SJSA1 (cell line): ENCODE measurements at places on chromosomes 2 and 18.

GRCh38 chr2:134677856-134678756 lies 40.7 kb downstream of the TMEM163 start:
- no peak for DNase-seq

- DNase-seq = no peak
These were observed 438.0 kb upstream of the CDH20 start for GRCh38 chr18:60895181-60895580.

DNA sequence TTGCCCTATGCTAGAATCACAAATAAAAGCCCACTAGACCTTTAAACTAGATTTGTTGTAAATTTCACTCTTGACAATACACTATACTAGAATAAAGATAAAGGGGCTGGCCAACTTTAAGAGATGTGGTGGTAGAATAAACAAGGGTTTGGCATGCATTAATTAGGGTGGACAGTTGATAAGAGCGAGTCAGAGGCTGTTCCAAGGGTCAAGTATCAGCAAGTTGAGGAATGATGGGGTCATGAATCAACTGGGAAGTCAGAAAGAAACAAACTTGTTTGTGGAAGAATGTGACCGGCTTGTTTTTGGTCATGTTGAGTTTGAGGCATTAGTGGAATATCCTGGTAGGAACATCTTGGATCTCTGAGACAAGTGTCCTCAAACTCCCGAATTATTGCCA lies 398.3 kb upstream of the TNP1 start:
- no peak for DNase-seq

GRCh38 chr2:226357816-226358215 lies 441.8 kb downstream of the IRS1 start:
- DNase-seq = no peak

GRCh38 chr2:115484486-115484885 lies 1042.0 kb downstream of the DPP10 start:
- DNase-seq = no peak
